ENCODE measurements at places on chromosomes 16 and 17.

DNA sequence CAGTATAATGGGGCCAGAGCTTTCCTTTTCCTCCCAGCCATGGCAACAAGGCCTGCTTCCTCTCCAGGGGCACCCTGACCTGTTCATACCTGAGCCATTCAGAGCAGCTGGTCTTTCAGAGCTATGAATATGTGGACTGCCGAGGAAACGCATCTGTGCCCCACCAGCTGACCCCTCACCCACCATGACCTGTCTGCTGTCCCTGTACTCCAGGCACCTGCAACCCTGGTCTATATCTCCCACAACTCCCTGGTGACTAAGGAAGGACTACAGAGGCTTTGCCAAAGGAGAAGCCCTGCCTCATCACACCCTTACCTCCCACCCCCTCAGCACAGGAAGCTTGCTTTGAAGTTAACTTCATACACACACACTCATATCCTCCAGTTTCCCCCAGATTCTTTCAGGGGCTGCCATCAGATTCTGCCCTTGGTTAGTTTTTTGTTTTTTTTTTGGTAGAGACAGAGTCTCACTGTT lies 6.0 kb downstream of the TMEM106A start:
- no peak for DNase-seq

DNA sequence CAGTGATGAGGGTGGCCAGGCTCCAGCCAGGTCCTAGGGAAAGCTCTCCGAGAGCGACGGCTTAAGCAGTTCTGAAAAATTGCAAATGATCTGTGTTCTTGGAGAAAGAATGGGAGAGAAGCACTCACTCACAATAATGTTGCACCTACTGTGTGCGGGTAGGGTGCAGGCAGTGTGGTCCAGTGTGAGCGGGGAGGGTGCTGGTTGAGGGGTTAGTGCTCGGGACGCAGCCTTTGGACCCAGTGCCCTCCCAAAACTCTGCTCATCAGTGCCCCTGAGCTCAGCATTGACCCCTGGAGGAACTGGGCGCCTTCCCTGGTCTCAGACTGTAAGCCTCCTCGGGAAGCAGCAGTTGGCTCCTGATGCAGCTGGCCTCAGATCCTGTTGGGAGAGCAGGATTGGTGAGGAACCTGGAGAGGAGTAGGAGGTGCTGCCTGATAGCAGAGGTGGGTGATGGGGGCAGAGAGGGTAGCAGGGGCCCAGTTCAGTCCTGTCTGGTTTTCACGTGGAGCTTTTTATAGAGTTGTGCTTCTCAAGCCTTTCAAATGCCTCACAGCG lies 23.6 kb upstream of the ZNF750 start:
- no peak for DNase-seq

DNA sequence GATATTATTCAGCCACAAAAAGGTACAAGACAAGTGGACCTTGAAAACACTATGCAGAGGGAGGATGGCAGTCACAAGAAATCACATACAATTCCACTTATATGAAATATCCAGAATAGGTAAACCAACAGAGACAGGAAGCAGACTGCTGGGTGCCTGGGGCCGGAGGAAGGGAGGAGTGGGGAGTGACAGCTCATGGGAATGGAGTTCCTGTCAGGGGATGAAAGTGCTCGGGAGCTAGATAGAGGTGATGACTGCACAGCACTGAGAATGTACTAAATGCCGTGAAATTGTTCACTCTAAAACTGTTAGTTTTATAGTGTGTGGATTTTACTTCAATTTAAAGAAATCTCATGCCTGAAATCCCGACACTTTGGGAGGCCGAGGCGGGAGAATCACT lies 74.2 kb upstream of the MED9 start:
- DNase-seq, result no peak

DNA sequence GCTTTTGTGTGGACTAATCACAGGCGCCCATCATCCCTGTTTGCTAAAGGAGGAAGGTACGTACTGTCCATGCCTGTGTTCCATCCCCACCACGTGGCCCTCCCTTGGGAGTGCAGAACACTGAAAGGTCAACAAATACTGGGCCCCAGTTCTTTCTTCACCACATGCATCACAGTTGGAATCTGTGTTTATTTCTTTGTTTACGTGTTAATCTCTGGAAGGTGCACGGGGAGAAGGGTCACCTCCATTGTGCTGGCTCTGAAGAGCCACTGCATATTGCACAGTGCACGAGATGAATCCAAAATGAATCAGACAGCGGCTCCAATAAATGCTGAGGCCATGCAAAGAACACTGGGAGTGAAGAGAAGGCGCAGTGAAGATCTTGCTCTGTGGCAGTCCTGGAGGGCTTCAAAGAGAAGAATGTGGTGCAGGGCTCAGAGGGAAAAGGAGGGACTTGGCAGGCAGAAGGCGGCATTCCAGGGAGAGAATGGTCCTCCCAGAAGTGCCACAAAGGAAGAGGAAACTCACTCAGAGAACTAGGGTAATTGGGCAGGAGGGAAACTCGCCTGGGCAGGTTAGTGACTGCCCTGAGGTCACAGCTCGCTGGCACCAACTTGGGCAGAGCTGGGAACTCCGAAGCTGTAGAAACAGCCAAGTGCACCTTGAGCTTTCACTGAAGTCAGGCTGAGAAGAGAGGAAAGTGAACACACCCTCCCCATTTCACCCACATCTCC lies 3.7 kb downstream of the RPH3AL start:
- no peak for DNase-seq

- no peak for DNase-seq
Measured at GRCh38 chr17:65121916-65122806, 15.0 kb upstream of the RGS9 start.

GRCh38 chr17:80751946-80752581 lies 207.4 kb downstream of the RPTOR start:
- DNase-seq, result no peak

- DNase-seq, result no peak
Measured at GRCh38 chr16:30375864-30376263, 1.3 kb downstream of the MYL11 start.

GRCh38 chr17:14337596-14338079 lies 36.8 kb downstream of the HS3ST3B1 start:
- no peak for DNase-seq

- DNase-seq, result no peak
Measured at GRCh38 chr17:7060165-7060891, 16.4 kb upstream of the SLC16A11 start.

DNA sequence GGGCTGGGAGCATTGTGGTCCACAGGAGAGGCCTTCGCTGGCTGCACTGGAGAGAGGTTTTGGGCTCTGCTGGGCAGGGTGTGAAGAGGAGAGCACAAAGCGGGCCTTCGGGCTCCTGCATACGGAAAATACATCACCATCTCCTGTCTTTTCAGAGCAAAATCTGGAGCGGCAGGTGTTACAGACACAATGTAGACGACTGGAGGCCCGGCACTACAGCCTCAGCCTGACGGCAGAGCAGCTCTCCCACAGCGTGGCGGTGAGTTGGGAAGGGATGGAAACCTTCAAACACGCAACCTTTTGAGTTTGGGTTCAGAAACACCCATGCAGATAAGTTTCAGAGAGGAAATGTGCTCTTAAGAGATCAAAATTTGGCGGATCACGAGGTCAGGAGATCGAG lies 17.9 kb downstream of the GINS2 start:
- no peak for DNase-seq

- DNase-seq, result no peak
Measured at GRCh38 chr17:67178555-67178954, 66.4 kb downstream of the HELZ start.

- DNase-seq, result no peak
Measured at GRCh38 chr17:35372846-35373533, 431 bp downstream of the SLFN11 start.

DNA sequence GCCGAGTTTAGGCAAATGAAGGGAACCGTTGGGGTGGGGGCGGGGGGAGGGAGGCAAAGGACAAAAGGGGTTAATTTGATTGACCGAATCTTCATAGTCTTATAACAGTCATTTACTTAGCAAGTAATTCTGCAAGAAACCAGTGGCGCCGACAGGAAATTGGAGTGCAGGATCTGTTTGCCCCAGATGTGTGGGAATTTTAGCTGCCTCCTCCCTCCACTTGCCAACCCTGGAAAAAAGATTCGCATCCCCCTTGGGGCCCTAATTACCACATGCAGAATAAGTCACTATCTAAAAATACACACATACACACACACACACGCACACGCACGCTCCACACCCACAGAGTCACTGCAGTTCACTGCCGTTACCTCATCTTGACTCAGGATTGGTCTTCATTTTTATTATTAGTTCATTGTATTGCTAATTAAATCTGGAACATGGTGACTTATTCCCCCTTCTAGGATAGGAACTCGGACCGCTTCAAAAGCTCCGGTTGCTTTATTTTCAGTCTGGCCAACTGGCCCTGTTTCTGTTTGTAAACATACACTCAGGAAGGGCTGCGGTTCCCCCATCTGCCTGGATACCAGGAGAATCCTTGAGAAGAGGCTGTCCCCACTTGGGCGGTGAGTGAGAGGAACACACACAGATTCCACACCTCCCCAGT lies 241.6 kb upstream of the SALL1 start:
- no peak for DNase-seq

DNA sequence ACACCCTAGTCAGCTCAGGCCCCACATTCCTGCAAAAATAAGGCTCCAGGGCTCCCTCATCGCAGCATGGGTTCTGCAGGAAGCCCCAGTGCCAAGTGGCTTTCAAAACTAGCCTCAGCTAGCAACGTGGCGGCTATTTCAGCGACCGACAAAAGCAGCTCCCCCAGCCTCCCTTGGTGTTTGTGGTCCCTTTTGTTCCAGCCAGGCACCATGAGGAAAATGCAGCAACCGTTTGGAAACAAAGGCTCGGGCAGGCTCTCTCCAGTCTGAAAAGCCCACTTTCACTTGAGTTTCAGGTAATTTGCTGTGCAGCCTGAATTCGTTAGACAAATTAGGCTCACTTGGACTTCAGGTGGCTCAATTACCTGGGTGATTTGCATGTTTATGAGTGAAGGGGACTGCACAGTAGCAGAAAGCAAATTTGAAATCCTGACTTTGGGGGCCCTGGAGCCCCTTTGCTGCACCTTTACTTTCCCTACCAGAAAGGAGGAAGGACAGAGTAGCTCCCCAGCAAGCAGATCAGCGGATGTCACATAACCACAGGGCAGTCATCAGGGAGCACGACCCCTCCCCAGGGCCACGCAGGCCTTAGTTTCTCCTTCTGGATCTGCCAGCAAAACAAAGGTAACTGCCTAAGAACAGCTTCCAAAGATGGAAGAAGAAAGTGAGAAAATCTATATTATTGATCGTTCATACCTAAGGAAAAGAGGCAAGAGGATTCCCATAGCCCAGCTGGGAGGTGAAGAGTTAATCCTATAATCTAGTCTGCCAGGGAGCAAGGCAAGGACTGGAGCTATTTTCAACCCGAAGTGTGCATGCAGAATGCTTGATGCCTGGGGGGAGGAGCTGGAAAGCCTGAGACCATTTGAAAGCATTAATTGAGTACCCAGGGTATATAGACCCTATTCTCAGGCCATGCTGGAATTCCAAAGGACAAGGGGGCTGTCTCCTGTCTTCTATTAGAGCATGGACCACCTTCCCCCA lies 143.1 kb upstream of the SDK2 start:
- no peak for DNase-seq

DNA sequence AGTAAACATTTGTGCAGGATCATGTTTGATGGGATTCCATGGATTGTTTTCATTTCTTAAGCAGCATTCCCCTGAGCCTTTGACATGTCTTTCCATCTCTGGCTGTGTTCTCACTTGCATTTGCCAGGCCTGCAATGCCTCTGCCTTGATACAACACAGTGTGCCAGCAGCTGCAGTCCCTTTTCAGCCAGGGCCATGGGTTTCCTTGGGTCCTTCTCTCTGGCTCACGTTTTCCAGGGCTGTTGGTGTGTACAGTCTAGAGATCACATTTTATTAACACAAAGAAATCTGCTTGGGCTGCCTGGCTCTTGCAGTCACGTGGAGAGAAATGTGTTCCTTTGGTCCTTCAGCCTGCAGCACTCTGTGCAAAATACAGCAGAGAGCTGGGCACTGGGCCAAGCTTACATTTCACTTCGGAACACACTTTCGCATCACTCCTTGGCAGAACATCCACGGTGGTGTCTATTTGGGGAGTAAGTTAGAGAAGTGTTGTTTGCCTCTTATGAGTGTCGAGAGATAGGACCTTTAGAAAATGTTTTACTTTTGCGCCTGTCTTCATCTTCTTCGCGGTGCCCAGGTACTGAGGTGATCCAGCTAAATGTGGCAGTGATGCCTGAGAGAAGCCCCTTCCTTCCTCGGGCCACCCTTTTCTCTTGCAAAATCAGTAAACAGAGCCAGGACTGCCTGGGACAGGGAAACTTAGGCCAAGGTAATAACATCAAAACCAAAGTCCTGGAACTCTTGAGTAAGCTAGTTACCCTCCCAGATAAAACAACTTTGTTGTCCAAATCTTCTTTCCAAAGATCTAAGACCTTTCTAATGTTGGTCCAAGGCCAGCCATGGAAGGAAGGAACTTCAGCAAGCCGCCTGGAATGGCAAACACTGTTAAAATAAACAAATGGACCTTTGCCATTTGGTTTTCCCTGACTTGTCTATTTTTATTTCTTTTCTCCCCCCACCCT lies 20.9 kb downstream of the HLF start:
- DNase-seq, result no peak

DNA sequence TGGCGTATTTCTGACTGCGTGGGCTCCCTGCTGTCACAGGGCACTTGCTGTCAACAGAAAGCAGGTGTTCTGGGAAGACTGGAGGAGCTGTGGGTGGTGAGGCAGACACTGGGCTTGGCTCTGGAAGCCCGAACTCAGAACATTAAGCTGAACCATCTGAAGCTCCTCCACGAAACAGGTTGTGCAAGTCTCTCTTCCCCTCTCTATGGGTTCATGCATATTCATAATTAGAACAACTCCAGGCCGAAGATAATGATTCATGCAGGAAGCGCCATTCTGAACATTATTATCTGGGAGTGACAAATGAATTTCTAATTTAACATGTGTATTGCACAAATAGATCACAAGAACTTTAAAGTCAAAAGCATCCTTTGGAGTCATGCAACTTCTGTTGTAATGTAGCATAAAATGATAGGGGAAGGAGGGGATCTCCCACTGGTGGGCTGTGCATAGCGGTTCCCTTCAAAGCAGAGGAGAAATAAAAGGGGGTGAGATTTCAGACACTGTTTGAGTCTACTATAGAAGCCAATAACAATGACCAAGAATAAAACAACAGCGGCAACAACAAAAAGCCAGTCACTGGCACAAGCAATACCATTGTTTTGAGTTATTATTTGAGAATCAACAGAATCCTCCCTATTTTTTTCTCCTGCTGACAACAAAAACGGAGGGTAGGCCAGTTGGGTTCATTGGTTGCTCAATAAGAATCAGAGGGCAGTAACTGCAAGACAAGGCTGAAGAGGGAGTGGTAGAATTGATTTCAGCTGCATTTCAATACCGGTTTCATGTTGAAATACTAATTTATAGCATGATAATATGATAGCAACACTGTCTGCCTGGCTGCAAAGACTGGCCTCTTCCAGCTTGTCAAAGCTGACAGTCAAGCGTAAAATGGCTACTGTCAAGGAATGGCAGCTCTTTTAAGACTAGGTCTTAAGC lies 407.3 kb downstream of the XYLT1 start:
- DNase-seq, result no peak

- DNase-seq, result no peak
Measured at GRCh38 chr16:3004781-3005284, 7.9 kb upstream of the CLDN9 start.

GRCh38 chr17:79700592-79700991 lies 30.2 kb upstream of the ENPP7 start:
- no peak for DNase-seq

- DNase-seq, result no peak
Measured at GRCh38 chr17:16361874-16362273, 8.6 kb upstream of the CENPV start.

Measured in iPS DF 6.9 (cell line).